NCI-H446 (cell line): ENCODE measurements at places on chromosomes 7 and 10.

GRCh38 chr7:19417231-19417630 lies 272.0 kb upstream of the FERD3L start:
- no peak for DNase-seq

DNA sequence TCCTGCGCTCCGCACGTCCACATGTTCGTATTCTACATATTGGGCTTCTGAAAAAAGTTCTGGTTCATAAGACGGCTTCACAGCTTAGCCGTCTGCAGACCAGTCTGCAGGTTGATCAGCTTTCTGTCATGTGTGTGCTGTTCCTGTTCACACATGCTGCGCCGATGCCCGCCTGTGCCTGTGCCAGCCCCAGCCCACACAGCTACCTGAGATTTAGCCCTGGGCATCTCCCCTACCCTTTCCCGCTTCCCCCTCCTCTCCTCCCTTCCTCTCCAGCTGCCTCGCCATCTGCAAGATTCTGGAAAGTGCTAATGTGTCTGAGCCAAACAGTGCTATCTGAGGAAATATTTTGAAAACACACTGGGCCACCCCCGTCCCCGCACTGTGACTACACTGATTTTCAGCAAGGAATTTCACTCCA lies 7.1 kb downstream of the CHST3 start:
- DNase-seq: no peak

DNA sequence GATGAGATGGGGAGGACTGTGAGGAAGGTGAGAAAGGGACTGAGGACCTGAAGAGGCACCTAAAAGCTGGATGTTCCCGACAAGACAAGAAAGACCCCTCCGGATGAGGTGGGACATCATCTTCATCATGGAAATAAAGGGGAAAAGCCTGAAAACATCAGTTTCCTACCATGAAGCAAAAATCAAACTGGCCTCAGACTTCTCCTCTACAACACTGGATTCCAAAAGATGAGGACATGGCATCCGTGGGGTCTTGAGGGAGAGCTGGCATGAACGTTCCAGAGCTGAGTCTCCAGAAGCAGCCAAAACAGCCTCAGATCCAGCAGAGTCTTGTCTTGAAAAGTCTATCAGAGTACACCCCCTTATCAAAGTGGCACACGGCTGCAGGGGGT lies 44.5 kb downstream of the DIP2C start:
- no peak for DNase-seq

DNA sequence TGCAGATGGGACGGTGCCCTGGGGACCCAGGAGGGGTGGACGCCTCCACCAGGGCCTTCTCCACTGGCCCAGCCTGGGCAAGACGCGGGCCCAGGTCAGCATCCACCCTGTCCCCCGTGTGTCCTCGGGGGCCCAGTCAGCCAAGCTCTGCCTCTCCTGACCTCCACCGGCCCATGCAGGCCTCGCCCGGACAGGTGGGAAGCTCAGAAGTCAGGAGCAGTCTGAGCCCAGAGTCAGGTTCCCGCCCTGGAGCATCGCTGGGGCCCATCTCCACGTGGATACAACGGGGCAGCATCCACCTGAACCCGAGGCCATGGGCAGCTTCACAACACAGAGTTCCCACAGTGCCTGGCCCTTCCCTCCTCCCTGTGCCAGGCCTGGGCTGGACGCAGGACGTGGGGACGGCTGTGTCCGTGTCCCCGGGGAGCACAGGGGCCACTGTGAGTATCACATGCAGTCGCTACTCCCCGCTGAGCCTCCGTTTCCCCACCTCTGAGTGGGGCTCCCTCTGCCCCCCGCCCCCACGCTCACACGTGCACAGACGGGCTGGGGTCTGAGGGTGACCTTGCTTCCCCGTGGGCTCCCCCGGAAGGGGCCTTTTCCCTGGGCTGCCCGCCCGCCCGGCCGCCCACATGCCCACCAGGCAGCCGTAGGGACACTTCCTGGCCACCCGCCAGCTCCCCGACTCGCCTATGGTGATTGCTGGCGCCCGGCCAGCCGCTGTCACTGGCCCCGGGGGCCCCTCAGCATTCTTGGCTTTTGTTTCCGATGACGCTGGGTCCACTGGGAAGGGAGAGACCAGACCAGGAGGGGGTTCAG lies 64.3 kb downstream of the PDGFA start:
- peak; percentile 35 for DNase-seq

GRCh38 chr10:29454250-29454649 lies 165.4 kb downstream of the LYZL1 start:
- DNase-seq: no peak

GRCh38 chr10:12559578-12560178 lies 210.3 kb downstream of the CAMK1D start:
- no peak for DNase-seq
